NCI-H187 (cell line): ENCODE measurements at places on chromosomes 5 and 9.

GRCh38 chr5:57174128-57174889 lies 450 bp downstream of the GPBP1 start:
- peak; percentile 33 for DNase-seq

- DNase-seq, result no peak
These were observed 5.1 kb upstream of the POU5F2 start for GRCh38 chr5:93746406-93747056.

- no peak for DNase-seq
These were observed 20.3 kb upstream of the MATR3 start for GRCh38 chr5:139273322-139273571.

DNA sequence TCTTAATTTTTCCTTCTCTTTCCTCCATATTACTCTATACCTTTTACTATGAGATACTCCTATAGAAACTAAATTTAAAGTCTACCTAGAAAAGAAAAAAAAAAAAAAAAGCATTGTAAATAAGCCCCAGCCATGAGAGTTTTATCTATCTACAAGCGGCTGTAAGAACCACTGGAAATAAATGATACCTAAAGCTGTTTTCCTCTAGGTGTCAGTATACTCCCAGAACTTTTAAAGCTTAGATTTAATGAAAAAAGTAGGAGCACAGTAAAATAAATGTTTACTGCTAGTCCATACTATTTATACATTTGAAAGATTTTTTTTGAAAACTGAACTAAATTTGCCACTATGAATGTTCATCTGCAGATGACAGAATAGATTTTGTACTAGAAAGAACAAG lies 26.2 kb downstream of the TYRP1 start:
- DNase-seq, result no peak

DNA sequence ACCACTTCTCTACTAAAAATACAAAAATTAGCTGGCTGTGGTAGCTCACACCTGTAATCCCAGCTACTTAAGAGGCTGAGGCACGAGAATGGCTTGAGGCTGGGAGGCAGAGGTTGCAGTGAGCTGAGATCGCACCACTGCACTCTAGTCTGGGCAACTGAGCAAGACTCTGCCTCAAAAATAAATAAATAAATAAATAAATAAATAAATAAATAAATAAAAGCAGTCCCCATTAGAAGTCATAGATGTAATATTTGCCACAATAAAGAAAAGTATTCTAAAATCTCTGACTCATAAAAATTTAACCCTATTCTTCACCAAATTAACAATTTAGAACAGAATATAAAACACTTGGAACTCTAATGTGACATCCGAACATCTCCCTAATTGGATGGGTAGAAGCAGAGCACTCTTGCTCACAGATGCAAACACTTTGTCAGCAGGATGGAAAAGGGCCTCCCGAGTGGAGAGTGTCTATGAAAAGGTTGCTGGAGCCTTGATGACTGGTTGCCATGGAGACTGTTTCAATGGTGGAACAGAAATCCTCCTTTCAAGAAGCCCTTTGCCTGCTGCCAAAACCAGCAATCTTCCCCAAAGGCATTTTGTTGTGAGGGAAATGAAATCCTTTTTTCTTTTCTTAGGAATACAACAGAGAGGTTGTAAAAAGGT lies 38.9 kb upstream of the TRAF1 start:
- DNase-seq, result peak; percentile 48

- no peak for DNase-seq
These were observed 350.4 kb downstream of the CDH10 start for GRCh38 chr5:24294333-24294732.

DNA sequence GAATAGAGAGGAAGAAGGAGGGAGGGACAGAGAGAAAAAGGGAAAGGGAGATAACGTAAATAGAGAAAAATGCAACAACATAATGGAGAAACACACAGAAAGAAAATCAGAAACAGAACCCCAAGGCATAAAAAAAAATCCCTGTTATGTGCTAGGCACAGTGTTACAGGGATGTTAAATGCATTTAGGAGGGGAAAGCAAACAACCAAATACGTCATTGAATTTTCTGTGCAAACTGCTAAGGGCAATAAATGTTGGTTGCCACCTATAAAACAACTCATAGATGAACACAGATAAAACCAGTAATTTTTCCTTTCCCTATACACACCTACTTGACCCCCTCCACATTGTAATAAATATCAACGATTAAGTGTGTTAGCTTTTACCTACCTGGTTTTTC lies 51.3 kb upstream of the ASTN2 start:
- DNase-seq, result no peak
